ENCODE measurements at places on chromosomes 11 and 22.

- DNase-seq = no peak
Observed at GRCh38 chr11:96949464-96949863, 559.7 kb downstream of the JRKL start.

- no peak for DNase-seq
Observed at GRCh38 chr11:73350908-73351636, 25.1 kb upstream of the RELT start.

DNA sequence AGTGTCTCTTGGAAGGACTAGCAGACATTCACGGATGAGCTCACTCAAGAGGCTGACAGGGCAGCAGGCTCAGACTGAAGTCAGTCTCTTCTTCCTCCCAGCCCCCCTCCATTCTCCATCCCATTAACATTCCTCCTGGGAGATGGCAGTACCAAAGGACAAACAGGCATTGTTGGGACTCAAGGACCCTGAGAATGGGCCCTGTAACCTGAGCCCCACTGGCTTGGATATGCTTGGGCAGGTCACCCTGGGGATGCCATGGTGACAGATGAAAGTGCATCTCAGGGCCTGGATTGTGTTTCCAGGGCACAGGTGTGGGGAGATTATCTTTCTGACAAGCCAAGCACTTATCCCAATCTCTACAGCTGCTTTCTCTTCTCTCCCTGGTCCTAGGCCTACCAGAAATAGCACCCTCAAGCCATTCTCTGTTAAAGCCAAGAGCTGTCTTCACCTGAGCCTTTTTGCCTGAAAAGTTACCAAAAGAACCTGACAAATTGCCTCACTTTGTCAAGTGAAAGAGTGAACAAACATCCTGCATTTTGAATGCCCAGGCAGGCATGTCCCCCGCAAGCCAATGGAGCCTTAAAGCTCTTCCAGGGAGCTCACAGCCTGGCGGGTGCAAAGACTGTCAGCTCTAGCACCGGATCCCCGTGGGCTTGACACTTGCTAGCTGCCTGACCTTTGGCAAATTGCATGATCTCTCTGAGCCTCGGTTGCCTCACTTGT is 366.0 kb upstream of the NARS2 start:
- DNase-seq = no peak

DNA sequence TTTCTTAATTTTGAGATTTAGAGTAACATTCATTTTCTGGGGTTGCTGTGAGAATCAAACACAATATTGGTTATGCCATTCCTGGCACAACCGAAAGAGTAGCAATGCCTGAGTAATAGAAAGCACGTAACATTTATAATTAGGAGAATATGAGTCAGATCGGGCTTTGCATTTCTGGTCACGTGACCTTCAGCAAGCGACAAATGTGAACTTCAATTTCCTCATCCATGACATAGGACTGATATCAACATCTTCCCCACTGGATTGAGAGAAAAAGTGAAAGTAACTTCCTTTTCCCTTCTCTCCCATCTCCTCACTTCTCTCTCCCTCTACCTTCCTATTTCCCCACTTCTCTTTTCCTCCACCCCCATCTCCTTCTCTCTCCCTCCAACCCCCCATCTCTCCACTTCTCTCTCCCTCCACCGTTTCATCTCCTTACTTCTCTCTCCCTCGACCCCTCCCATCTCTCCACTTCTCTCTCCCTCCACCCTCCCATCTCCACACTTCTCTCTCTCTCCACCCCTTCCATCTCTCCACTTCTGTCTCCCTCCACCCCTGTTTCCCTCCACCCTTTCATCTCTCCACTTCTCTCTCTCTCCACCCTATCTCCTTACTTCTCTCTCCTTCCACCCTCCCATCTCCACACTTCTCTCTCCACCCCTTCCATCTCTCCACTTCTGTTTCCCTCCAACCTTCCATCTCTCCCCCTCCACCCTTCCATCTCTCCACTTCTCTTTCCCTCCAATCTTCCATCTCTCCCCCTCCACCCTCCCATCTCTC is 33.5 kb upstream of the CAT start:
- no peak for DNase-seq

GRCh38 chr11:17914957-17915356 is 97.9 kb downstream of the SERGEF start:
- DNase-seq = no peak

Data from right renal cortex interstitium (tissue), 3 donors.